ENCODE measurements at places on chromosomes 2 and 18. TPM values are rescaled to one million over a fixed set of nuclear protein-coding genes. Genes with fewer than 3 reads are reported as not detected.

DNA sequence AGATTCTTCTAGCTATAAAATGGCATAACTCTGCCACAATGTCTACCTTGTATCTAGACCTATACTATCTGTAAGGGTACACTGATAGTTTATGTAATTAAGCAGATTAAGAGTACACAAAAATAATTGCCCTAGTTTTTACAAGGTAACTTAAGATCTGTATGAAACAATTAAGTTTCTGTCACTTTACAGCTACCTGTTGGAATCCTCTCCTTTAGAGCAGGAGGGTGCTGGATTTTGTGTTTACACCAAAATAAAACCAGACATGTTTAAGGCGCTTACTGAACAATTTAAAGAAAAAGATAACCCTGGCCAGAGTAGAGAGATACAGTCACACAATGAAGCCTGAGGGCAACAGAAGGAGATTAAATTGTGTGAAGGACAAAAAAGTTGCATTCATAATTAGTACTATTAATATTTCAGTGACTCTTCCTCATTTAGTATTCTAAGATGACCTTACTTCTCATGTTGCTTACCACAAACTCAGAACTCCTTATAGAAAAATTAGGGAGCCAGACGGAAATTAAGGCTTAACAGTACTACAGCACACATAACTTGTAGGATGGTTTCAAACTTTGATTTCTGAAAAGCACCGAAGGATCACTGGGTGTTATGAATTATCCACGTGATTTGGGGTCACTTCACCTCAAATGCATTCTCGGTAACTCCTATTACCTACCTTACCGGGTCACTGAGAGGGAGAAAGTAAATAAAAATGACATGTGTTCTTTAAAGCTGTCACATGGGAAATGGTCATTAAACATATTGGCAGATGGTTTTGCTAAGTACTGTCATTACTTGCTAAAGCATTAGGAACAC, 1.0 kb downstream of the DARS1 start:
- DNase-seq, result no peak

DNA sequence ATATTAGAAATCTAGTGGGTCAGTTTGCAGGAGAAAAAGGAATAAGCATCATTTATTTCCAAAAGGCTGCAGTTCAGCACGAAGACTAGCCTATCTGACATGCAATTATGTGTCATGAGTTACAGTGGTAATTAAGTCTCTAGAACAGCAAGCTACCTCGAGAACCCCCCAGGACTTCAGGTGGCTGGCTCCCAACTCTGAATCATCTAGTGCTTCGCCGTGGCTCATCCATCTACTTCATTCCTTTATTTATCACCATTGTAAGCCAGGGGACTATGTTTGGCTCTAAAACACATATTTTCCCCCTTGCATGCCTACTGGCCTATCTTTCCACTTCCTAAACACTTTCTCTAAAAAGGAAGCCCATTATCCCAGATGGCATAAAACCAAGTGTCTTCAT, 121.6 kb downstream of the TXNL1 start:
- DNase-seq, result no peak

- no peak for DNase-seq
These were observed 82.6 kb upstream of the WIPF1 start for GRCh38 chr2:174680221-174680620.

DNA sequence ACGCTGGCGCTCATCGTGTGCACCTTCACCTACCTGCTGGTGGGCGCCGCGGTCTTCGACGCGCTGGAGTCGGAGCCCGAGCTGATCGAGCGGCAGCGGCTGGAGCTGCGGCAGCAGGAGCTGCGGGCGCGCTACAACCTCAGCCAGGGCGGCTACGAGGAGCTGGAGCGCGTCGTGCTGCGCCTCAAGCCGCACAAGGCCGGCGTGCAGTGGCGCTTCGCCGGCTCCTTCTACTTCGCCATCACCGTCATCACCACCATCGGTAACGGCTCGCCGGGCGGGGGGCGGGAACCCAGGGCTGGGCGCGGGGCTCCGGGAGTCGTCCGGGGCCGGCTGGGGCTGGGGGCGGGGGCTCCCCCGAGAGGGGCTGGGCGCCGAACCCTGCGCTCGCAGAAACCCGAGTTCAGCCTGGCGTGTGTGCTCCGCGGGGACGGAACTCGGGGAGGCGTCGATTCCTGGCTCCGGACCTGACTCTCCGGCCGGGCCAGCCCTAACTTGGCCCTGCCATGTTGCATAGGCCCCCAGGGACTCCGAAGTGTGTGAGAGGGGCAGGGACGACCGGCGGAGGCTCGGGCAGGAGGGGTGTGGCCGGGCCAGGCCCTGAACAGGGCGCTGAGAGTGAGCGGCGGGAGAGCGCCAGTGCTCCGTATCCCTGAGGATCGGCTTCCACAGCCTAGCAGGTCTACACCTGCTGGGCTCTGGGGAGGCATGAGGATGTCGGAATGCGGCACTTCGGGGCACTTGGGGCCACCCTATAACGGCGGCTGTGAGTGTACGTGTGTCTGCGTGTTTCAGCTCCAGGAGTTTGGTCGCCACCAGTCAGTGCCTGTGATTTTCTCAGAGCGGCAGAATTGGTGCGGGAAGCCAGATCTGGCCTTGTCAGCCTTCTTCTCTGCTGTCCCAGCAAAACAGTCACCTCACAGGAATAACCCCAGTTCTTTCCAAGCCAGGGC, 651 bp downstream of the KCNK3 start:
- peak; percentile 56 for DNase-seq

- DNase-seq, result no peak
These were observed 35.5 kb downstream of the ATOH8 start for GRCh38 chr2:85789271-85789670.

Gene PNKD
- 32.9 TPM for total RNA-seq
